ENCODE measurements at places on chromosomes 5 and 9.
A peak's percentile ranks its signal among the peaks of the same experiment; 100 is the strongest.

DNA sequence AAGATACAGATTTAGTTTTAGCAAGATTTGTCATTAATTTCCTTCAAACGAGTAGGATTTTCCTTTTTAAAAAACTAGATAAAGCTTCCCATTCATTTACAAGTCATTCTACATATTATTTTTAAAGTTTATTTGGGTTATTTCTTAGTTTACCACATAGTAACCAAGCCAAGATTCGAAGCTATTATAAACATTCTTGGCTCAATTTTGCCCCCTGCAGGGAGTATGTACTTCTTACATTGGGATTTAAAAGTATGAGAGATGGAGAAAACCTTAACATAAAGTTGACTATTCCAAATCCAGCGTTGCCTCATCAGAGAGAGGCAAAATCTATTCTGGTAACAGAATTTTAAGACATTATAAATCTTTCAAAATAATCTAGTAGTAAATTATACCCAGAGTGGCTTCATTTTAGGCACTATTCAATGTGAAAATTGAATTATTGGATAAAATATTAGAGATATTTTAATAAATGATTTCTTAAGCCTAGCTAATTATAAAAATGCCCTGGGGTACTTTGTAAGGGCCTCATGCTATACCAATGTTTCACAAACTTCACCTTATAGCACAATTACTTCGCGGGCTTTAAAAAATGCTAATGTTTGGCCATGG, 39.1 kb downstream of the FBN2 start:
- DNase-seq, result no peak

DNA sequence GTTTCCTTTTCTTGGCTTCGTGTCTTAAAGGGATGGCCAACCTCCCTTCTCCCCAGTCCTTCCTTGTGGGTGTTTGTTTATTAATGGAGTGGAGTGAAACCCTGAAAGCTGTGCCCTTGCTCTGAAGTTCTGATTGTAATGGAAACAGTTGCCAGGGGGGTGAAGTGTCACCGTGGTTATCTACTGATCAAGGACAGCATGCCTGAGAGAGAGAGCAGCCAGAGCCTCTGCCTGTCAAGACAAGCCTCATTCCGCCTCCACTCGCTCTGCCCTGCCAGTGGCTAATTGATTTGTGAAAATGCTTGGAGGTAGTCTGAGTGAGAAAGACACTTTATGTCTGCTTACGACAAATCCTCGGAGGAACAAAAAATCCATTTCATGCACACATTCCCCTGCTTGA, 143.7 kb upstream of the SLC30A5 start:
- no peak for DNase-seq

DNA sequence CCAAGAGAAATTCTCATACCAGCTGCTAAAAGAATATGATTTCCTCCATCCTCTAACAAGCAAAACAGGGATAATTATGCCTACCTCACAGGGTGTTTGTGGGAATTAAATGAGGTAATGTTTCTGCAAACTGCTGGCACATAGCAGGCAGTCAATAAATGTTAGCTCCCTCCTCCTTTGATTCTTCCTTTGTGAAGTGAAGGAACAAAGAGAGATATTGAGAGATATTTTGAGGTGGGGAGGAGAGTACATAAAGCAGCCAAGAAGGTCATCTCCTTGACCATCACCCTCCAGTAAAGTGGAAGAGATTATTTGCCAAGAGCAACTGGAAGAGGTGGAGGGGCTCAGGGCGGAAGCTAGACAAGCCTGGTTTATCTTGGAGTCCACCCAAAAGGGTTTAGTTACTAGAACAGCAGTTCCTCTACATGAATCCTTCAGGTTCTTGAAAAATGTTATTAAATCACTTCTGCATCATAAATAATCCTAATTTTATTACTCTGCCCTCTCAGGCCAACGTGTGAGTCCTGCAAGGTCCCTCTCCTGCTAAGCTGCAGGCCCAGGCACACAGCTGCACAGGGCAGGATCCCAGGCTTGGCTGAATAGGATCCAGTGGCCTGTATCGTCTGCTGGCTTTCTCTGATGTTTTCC, 35.0 kb upstream of the TLE1 start:
- no peak for DNase-seq

DNA sequence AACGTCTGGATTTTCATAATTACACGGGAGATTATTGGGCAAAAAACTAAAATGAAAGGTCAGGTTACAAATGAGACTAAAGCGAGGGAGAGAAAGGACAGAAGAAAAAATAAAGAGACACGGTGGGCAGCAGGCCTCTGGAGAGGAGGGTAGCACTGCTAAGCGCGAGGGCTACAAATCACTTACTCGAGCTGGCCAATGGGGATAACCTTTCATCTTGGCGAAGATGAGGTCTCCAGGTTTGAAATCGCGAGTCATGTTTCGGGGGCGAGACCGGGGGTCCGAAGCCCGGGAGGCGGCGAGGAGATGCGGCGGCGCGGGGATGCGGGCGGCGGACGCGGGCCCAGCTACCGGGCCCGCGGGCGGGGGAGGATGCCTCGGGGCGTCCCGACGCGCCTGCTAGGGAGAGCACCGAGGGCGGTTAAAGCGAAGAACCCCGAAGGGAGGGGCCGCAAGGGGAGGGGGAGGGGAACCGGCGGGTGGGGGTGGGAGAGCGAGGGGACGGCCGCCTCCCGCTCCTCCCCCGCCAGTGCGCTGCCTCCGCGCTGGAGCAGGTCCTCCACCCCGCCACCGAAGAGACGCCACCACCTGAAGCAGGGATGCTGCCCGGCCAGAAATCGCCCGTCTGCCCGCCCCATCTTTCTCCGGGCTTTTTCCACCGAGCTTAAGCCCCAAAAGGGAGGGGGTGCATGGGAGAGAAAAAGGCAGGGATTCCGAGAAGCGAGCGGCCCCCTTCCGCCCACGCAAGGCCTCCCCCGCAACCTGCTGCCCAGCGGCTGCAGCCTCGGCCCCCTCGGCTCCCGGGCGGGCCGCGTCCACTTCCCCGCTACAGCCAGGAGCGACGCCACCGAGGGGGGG, 610 bp downstream of the PSIP1 start:
- peak; percentile 8 for DNase-seq

DNA sequence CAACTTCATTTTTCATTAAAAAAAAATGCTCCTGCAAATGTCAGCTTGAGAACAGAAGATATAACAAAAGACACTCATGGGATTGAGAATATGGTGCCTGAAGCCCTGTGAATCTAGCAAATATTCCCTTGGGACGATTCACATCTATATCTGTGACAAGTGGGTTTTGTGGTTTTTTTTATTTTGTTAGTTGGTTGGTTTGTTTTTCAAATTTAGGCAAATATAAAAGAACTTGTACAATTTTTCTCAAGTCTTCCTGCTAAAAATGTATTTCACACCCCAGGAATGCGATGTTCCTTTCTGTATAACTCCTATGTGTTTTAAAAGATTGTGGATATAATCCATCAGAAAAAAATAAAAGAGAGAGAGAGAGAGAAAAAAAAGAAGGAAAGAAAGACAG, 1061.8 kb upstream of the ARRDC3 start:
- no peak for DNase-seq

DNA sequence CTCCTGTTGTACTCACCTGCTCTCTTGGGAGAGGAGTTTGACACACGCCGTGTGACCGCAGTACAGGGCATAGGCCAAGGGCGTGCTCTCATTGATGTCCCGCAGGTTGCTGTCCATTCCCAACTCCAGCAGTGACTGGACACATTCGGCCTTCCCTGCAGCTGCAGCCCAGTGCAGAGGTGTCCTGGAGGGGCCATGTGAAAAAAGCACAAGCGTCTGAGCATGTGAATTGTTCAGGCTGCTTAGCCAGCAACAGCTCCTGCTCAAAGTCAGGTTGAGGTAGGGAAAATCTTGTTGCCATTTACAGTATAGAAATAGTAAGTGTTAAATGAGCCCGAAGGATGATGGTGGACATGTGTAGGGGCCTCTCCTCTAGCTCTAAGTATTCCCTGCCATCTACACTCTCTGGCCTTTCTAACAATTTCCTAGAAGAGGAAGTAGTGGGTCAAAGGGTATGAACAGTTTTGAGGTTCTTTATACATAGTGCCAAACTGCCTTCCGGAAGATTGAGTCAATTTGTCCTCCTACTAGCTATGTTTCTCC, 116.5 kb downstream of the ANKRD55 start:
- no peak for DNase-seq

GRCh38 chr9:86022687-86023266, 76.6 kb downstream of the GOLM1 start:
- no peak for DNase-seq

DNA sequence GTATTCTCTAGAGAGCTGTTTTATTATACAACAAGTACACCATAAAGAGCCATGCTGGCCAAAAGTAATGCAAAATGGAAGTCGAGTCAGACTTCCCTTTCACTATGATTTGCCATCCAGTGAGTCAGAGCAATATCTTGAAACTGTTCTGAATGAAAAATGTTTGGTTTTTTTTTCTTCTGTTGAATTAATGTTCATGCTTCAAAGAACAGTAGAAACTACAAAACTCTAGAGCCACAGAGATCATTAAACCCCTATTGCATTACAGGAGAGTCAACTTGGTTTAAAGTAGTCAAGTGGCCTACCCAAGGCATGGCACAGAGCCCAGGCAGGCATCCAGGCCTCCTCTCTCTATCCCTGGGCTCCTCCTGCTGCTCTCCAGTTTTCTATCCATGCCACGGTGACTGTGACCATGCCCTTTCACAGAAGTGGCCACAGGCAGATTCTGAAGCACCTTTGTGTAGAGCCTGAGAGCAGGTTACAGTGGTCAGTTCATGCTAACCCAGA, 358.9 kb downstream of the DEPDC1B start:
- no peak for DNase-seq

DNA sequence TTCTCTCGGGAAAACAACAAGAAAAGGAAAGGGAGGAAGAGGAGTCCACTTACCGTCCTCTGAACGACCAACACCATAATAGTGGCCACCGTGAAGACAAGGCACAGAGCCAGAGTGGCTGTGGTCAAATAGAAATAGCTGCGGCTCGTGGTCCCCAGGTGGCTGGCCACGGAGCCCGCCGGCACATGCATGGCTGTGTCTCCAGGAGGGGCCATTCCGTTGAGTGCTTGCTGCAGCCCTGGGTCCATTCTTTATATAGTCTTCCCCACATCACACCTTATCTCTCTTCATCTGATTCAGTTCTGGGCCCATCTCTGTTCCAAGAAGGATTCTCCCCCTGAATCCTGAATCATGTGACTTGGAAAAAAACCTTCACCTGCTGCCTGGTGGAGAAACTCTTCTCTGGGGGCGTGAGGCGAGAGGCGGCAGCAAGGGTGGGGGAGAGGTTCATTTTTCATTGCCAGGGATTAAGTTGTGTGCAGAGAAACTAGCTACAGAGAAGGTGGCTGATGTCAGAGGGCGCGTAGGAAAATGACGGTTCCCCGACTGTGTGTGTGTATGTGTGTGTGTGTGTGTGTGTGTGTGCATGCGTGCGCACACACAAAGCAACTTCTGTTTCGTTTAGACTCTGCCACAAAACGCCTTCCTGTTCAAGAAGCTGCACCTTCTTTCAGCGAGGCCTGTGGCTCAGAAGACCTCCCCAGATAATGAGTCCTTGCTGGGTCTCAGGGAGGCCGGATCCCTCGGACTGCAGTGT, at the start of gene TNFSF8:
TSS of gene TNFSF8 (minus strand) at position 536 of the 757 bp plus-strand sequence. CDS start at position 248, 288 bp downstream.
- peak; percentile 36 for DNase-seq

DNA sequence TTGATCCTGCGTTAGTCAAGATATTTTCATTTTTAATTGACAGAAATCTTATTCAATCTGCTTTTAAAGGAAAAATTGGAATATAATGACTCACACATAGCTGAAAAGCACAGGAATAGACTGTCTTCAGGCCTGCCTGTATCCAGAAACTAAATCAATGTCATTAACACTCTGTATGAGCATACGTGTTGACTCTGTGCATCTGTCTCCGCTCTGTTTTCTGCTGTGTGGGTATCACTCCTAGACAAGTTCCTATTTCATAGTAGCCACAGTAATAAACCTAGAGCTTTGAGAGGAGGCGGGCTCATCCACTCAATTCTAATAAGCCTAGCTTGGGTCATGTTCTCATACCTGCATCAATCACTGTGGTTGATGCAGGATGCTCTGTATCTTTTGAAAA, 267.6 kb downstream of the KCTD16 start:
- DNase-seq, result no peak

DNA sequence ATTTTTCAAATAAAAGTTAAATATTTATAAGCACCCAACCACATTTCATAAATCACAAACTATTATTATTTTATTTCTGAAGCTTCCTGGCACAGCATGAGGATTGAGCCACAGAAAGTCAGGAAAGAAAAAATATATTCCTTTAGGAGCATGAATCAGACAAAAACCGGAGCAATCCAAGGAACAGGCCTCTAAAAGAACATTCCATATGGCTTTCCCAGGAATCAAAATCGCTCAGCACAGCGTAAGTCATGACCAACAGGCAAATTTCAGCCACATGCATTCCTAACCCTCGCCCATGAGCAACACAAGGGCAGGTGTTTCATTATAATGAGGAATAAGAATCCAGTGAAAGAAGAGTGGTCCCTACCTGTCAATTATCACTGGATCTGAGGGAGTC, 26.7 kb downstream of the EBF1 start:
- no peak for DNase-seq

DNA sequence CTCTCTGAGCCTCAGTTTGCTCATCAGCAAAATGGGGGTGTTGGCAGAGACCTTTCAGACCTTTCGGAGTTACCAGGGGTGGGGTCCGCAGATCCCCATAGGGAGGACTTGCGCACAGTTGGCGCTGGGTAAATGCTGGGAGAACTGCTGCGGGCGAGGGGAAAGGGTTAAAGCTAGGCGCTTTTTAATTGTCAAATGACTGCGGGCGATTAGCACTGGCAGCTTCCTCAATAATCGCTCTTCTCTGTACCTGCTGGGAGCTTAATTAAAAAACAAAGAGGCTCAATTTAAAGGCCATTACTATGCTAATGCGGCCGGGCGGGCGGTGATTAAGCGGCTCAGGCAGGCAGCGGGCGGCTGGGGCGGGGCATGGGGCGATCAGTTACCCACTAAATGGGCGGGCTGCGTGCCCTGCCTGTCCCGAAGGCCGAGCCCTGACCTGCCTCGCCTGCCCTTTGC, 63.0 kb downstream of the LMX1B start:
- DNase-seq, result no peak

DNA sequence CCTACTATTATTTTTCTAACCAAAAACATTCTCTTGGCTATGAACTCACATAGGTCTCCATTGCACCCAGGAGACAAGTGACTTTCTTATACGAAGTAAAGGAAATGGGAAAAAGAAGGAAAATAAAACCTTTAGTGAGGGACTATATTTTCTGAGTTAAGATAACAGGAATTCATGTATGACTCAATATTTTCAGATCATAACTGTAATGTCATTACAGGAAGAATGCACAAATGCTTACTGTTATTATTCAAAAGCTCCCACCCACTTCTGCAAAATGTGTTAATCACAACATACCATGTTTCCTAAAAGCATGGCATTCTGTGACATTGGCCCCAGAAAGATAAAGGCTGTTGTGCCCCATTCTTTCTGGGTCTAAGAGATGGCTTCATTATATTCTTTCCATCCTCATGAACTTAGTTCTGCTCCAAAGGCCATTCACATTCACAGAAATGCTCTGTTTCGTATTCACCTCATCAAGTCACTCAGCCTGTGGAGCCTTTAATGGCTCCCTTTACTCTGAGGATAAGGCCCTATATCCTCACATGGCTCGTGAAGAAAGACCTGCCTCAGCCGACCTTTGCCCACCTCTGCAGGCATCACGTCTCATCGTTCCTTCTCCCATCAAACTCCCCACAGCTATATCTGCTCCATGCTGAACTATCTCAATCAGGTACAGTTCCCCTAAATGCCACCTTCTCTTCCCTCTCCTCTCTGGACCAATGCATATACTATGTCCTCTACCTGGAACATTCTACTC, 77.0 kb downstream of the ABCA1 start:
- no peak for DNase-seq

GRCh38 chr9:137029058-137029936, 1.3 kb upstream of the ABCA2 start:
- peak; percentile 35 for DNase-seq

GRCh38 chr5:126195410-126196100, 227.7 kb upstream of the GRAMD2B start:
- DNase-seq, result no peak

GRCh38 chr5:89133975-89134374, 251.0 kb upstream of the MEF2C start:
- no peak for DNase-seq

Measured in stimulated activated CD8-positive, alpha-beta memory T cell treated with anti-CD3 and anti-CD28 coated beads, Interleukin-2, amount 100 ng/mL, for 1 hour (primary cell).